ENCODE measurements at places on chromosomes 5 and 9.

DNA sequence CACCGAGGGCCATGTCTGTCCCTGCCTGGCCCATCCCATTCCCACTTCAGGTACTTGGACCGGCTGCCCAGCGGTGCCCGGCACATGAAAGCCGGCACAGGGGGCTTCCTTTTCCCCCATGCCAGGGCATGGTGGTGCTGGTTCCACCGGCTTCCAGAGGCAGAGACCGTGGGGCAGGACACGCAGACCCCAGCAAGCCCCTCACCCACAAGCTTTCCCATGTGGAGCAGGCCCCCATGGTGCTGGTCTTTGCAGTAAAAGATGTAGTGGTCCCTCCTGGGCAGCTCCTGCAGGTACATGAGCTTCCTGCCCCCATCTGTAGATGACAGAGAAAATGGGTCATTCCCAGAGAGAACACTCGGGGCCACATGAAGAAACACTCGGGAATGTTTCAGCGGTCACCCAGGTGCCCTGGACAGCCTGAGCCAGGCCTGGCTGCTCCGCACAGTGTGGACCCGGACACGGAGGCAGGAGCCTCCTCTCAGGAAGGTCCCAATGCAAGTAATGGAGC lies 2.0 kb downstream of the OBP2B start:
- peak; percentile 58 for DNase-seq

- DNase-seq, result no peak
Measured at GRCh38 chr9:87387351-87388011, 110.2 kb upstream of the DAPK1 start.

- no peak for DNase-seq
Measured at GRCh38 chr5:150945947-150946346, 41.2 kb upstream of the ZNF300 start.

DNA sequence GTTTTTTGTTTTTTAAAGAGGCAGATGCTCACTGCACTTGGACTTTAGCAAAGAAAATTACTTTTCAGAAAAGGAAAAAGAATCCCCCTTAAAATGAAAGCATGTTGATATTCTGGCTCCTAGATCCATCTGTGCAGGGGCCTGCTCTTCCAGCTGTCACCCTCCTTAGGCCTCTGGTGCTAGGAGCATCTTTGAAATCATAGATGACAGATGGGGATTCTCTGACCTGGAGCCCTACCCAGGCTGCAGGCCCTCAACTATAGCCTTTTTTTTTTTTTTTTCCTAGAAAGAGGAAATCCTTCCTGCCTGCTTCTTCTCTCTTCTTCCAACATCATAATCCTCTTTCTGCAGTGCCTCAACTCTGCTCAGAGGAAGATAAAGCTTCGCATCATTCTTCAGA lies 16.3 kb upstream of the DCP2 start:
- DNase-seq, result no peak

GRCh38 chr5:112880219-112880964 lies 19.3 kb downstream of the SRP19 start:
- DNase-seq, result no peak

- no peak for DNase-seq
Measured at GRCh38 chr5:156444753-156445291, 117.9 kb downstream of the SGCD start.

GRCh38 chr5:103445426-103446035 lies 117.1 kb downstream of the NUDT12 start:
- DNase-seq, result no peak

DNA sequence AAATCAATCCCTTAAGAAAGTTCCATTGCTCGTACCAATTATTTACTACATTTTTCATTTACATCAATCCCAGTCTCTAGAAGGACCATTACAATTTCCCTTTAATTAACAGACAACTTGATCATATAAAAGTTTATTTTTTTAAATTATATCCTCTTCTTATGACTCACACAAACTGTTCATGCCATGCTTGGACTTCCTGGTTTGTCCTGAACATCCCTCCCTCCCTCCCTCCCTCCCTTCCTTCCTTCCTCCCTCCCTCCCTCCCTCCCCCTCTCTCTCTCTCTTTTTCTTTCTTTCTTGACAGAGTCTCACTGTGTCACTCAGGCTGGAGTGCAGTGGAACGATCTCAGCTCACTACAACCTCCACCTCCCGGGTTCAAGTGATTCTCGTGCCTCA lies 11.6 kb upstream of the CLTB start:
- no peak for DNase-seq

GRCh38 chr5:80672140-80672736 lies 17.5 kb upstream of the DHFR start:
- no peak for DNase-seq

- no peak for DNase-seq
Measured at GRCh38 chr5:43231977-43232376, 40.0 kb downstream of the NIM1K start.

GRCh38 chr5:132788990-132789886 lies 12.2 kb upstream of the SEPTIN8 start:
- DNase-seq, result peak; percentile 30
